Upper lobe of right lung (tissue), 1 donor: ENCODE measurements at places on chromosomes 5 and 9.
A peak's percentile ranks its signal among the peaks of the same experiment; 100 is the strongest.

- H3K27ac ChIP-seq: peak overlapping the region; percentile 53
- no peaks in the 10 kb centered on the region for H3K27me3 ChIP-seq
- H3K4me1 ChIP-seq: no peaks in the 10 kb centered on the region
- H3K4me3 ChIP-seq: no peak overlapping the region
- no peaks in the 10 kb centered on the region for H3K36me3 ChIP-seq
Measured at GRCh38 chr5:41219658-41220269, 6.4 kb upstream of the C6 start.

- H3K4me1 ChIP-seq: peaks cover 8% of the 10 kb centered on the region
- no peak overlapping the region for H3K27ac ChIP-seq
- no peaks in the 10 kb centered on the region for H3K36me3 ChIP-seq
- H3K4me3 ChIP-seq: no peak overlapping the region
- no peaks in the 10 kb centered on the region for H3K27me3 ChIP-seq
Measured at GRCh38 chr5:53730943-53731342, 170.5 kb downstream of the NDUFS4 start.

GRCh38 chr9:19085295-19085694, 17.4 kb downstream of the HAUS6 start:
- no peaks in the 10 kb centered on the region for H3K4me1 ChIP-seq
- no peaks in the 10 kb centered on the region for H3K27me3 ChIP-seq
- DNase-seq: no peak
- H3K27ac ChIP-seq: no peak overlapping the region
- H3K36me3 ChIP-seq: peaks cover 72% of the 10 kb centered on the region

DNA sequence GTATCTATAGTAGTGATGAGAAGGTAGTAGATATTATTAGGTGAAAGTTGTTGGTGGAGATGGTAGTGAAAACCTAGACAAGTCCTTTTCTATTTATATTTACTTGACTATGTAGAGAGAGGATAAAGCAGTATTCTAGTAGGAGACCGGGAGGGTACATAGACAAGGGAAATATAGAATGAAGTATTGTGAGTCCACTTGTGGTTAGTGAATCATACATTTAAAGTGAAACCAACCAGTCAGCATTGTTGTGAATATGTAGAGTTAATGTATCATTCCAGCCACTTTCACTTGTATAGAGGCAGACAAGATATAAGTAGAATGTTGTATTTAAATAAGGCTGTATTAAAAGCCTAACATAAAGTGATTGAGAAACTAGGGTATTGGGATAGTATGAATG, 1711.3 kb upstream of the ACO1 start:
- no peaks in the 10 kb centered on the region for H3K4me1 ChIP-seq
- no peak for DNase-seq
- H3K27ac ChIP-seq: no peak overlapping the region
- H3K36me3 ChIP-seq: no peaks in the 10 kb centered on the region
- H3K27me3 ChIP-seq: no peaks in the 10 kb centered on the region

- peaks cover 25% of the 10 kb centered on the region for H3K36me3 ChIP-seq
- no peak overlapping the region for H3K4me3 ChIP-seq
- no peaks in the 10 kb centered on the region for H3K27me3 ChIP-seq
- peak overlapping the region; percentile 85 for H3K27ac ChIP-seq
- peaks cover 51% of the 10 kb centered on the region for H3K4me1 ChIP-seq
- DNase-seq: peak; percentile 94
Measured at GRCh38 chr9:98248737-98249474, 6.5 kb downstream of the TBC1D2 start.

GRCh38 chr9:27440888-27441740, 83.0 kb upstream of the IFNK start:
- no peak for DNase-seq
- H3K27ac ChIP-seq: no peak overlapping the region
- H3K4me3 ChIP-seq: no peak overlapping the region

DNA sequence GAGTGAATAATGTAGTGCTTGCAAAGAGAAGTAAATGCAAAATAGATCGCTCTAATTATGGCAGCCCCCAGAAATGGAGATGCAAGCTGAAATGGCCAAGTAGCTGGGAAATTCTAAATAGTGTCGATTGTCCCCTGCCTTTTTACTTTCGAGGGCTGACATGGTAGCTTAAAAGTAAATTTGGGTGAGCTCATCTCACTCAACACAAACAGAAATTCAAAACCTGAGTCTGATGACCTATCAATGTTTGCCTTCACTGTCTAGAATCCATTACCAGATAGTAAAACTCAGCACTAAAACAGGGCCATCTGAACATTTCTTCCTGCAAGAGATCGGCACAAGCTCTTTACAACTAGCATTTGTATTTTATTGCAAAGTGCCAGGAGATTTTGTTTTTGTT, 7.0 kb upstream of the LHX2 start:
- H3K36me3 ChIP-seq: no peaks in the 10 kb centered on the region
- DNase-seq: no peak
- peaks cover 96% of the 10 kb centered on the region for H3K27me3 ChIP-seq
- H3K4me3 ChIP-seq: no peak overlapping the region
- H3K27ac ChIP-seq: no peak overlapping the region

GRCh38 chr9:111533099-111533790, 8.3 kb downstream of the ZNF483 start:
- no peaks in the 10 kb centered on the region for H3K4me1 ChIP-seq
- no peak for DNase-seq
- H3K36me3 ChIP-seq: peaks cover 11% of the 10 kb centered on the region
- H3K27ac ChIP-seq: no peak overlapping the region
- no peak overlapping the region for H3K4me3 ChIP-seq

GRCh38 chr5:88824892-88825583, 57.9 kb downstream of the MEF2C start:
- peak overlapping the region; percentile 74 for H3K27ac ChIP-seq
- peaks cover 45% of the 10 kb centered on the region for H3K4me1 ChIP-seq
- H3K27me3 ChIP-seq: no peaks in the 10 kb centered on the region
- peaks cover 12% of the 10 kb centered on the region for H3K36me3 ChIP-seq
- no peak for DNase-seq

DNA sequence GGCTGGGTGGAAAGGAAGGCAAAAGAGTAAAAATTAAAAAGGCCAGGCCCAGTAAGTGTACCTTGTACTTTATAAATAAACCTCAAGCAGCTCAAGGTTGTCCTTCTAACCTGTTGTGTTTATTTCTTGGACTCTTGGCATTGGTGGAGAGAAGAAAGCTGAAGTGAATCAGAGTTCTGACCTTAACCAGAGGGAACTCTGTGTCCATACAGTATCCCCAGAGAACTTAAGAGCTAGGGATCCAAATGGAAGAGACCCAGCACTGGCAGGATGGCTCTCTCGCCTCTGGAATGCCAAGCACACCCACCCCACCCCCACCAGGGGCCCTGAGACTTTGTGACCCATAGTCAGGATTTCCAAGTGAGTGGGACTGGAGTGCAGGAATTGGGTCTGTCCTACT, 14.2 kb downstream of the NUDT2 start:
- no peak overlapping the region for H3K4me3 ChIP-seq
- no peaks in the 10 kb centered on the region for H3K27me3 ChIP-seq
- no peak overlapping the region for H3K27ac ChIP-seq
- H3K4me1 ChIP-seq: peaks cover 6% of the 10 kb centered on the region
- DNase-seq: no peak

GRCh38 chr9:98178874-98179850, 13.3 kb downstream of the CORO2A start:
- no peak overlapping the region for H3K4me3 ChIP-seq
- H3K36me3 ChIP-seq: no peaks in the 10 kb centered on the region
- H3K27me3 ChIP-seq: no peaks in the 10 kb centered on the region

- no peaks in the 10 kb centered on the region for H3K27me3 ChIP-seq
- H3K4me3 ChIP-seq: no peak overlapping the region
- no peak overlapping the region for H3K27ac ChIP-seq
- H3K36me3 ChIP-seq: no peaks in the 10 kb centered on the region
- no peak for DNase-seq
Measured at GRCh38 chr5:153700940-153701339, 210.5 kb downstream of the GRIA1 start.

GRCh38 chr5:24777392-24777791, 132.6 kb upstream of the CDH10 start:
- no peak for DNase-seq
- no peak overlapping the region for H3K4me3 ChIP-seq
- H3K27ac ChIP-seq: no peak overlapping the region

DNA sequence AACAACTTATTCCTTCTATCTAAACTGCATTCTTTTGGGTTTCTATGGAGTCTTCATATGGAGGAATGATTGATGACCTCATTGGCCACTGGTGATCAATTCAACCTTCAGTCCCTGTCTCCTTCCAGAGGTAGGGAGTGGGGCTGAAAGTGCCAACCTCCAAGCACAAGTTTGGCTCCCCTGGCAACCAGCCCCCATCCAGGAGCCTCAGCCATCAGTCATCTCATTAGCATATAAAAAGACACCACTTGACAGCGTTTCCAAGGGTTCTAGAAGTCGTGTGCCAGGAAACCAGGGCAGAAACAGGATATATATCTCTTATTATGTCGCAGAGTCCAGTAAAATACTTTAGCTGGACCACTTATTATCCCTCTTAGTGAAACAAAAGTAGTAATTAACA, 9.8 kb downstream of the SLC31A2 start:
- peaks cover 72% of the 10 kb centered on the region for H3K36me3 ChIP-seq
- H3K4me1 ChIP-seq: peaks cover 5% of the 10 kb centered on the region
- DNase-seq: no peak
- H3K27ac ChIP-seq: no peak overlapping the region
